ENCODE measurements at places on chromosomes 6 and 20. TPM values are rescaled to one million over a fixed set of nuclear protein-coding genes. Genes with fewer than 3 reads are reported as not detected.

DNA sequence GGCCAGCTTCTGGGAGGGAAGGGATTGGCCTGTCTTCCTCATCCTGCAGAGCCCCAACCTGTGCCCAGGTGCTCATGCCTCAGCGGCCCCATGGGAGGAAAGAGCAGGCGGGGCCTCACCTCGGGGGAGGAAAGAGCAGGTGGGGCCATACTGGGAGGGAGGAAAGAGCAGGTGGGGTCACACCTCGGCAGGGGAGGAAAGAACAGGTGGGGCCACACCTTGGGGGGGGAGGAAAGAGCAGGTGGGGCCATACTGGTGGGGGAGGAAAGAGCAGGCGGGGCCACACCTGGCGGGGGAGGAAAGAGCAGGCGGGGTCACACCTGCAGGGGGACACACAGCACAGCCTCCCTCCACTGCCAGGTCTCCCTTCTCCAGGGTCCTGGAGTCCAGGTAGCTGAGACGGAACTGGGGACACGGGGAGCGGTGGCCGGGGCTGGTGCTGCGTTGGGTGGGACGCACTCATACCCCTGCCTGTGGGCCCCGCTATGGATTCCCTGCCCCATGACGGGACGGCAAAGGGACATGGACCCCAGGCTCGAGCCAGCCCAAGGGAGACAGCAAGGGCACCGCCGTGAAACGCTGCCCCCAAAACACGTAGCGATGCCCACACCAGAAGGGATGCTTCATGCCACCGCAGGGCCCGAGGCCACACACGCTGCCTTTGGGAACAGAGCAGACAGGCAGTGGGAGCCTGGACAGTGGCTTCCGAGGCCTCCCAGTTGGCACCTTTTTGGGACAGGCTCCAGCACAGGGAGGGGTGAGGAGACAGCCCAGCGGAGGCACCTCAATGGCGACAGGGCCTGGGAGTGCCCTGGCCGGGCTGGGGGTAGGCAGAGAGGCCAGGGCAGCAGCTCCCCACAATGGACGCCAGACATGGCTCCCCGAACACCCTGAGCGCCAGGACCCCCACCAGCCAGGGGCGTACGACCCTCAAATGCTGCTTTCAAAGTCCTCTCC, 43.3 kb upstream of the CHRNA4 start:
- DNase-seq: no peak

DNA sequence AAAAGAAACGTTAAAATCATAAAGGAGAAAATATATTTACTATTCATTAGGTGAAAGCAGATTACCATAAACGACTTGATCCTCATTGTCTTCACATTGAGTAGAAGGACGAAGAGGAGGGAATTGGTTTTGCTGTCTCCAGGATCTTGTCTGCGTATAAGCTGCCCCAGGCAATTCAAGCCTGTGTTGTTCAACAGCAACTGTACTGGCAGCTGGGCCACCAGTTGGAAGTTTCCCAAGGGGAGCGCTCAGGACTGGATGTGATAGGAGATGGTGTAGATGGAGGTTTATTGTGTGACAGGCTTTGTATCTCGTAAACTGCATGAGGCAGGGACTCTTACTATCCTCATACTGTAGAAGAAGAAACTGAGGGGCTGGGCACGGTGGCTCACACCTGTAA, 3.9 kb upstream of the FANCE start:
- no peak for DNase-seq

DNA sequence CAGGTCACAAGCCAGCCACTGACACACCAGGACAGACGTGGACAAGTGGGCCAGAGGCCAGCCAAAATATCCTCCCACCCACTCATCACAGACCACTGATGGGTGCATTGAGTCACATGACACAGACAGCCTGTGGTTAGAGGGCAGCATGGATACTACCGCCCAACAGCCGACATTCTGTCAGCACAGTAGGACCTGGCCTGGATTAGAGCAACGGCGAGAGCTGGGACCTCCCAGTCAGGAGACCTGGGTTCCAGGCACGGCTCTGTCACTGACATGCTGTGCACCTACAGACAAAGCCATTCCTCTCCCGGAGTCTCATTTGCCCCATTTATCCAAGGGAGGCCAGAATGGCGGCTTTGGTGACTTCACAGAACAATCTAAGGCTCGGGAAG, 8.0 kb downstream of the ZNF335 start:
- DNase-seq: no peak

- no peak for DNase-seq
These were observed 1.3 kb downstream of the CD24 start for GRCh38 chr6:106973018-106973835.

- no peak for DNase-seq
These were observed 151.6 kb upstream of the GMDS start for GRCh38 chr6:2396846-2397630.

GRCh38 chr20:61439251-61439650, 187.2 kb downstream of the CDH4 start:
- DNase-seq: no peak

Gene TRIM31
- not detected for total RNA-seq

DNA sequence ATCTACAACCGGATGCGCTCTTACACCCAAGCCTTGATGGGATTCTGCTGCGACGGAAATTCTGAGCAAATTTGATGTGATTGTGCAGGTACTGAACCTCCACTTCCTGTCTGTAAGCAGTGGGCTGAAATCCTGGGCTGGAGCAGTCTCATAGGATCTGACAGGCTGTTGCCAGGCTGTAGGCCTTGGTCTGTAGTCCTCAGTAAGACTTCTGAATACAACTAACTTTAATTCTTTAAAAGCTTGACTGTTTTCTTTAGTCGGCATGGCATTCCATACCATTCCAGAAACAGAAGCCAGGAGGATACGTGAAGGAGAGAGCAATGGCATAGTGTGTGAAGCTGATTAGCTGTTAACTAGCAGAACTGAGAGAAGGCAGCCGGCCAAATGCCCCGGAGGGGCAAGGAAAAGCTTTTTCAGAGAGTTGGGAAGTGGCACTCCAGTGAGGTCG, 68.3 kb downstream of the ADTRP start:
- no peak for DNase-seq

DNA sequence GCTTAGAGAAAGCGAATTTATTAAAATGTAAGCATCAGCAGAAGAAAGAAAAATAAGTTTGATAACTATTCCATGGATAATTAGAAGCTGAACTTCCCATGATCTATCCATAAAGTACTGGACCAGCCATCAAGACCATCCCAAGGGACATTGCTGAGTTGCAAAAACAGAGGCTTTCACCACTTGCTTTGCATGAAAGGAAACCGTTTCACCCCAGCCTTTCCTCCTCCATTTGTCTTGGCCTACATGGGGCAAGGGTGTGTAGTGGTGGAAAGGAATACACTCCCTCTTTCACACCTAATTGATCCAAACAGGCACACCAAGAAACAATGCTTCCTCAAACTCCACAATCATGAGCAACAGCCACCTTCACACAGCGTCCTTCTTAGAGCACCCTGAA, 10.4 kb downstream of the HIVEP2 start:
- no peak for DNase-seq

All from skin of body (tissue), 3 donors.